ENCODE measurements at places on chromosomes 5 and 9.

DNA sequence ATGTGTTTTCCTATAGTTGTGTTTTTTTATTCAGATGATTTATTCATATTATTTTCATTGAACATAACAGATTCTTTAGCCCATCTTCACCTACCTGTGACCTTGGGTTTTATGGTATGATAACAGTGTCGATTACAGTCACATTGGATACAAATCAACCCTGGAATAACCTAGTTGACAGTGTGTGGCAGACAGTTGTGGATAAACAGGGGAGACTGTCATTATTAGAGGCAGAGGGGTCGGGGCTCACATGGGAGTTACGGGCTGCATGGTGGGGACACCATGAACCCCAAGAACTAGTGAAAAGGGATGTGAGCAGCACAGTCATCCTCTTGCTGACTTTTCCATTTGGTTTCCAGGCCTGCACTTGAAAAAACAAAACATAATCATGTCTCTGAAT, 29.9 kb upstream of the MAP1B start:
- DNase-seq = no peak

- DNase-seq = no peak
Observed at GRCh38 chr5:83498585-83498984, 27.0 kb downstream of the VCAN start.

DNA sequence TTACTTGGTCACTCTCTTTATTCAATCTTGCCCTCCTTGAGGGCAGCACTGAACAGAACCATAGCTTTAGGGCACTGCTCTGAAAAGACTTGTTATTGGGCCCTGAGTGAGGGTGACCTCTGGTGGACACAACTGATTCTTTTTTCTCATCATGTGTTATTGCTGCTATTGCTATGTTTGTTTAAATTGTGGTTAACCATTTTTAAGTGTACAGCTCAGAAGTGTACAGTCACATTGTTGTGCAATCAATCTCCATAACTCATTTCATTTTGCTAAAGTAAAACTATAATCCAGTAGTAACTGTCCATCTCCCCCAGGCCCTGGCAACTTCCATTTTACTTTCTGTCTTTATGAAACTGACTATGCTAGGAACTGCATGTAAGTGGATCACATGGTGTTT, 351.1 kb upstream of the RIOK2 start:
- DNase-seq = no peak

GRCh38 chr9:91949392-91949945, 559 bp downstream of the ROR2 start:
- no peak for DNase-seq

DNA sequence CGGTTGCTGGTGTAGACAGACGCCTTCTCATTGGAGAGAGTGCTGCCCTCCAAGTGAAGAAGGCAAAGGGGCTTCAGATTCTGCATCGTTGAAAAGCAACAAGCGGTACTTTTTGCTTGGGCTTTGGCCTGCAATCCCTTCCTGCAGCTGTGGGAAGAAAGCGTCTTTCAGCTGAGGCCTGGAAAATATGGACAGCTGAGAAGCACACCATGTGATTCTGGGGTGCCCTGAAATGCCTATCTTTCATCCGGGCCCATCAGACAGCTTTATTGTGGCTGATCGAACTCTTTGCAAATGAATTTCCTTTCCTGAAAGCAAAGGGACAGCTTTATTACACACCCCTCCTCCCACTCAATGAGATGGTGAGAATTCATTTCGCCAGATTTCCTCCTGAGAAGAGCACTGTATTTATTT, 74.0 kb downstream of the NSG2 start:
- no peak for DNase-seq
